ENCODE measurements at places on chromosomes 1 and 21.

GRCh38 chr1:155141749-155142148, 1.4 kb upstream of the DPM3 start:
- DNase-seq = no peak

DNA sequence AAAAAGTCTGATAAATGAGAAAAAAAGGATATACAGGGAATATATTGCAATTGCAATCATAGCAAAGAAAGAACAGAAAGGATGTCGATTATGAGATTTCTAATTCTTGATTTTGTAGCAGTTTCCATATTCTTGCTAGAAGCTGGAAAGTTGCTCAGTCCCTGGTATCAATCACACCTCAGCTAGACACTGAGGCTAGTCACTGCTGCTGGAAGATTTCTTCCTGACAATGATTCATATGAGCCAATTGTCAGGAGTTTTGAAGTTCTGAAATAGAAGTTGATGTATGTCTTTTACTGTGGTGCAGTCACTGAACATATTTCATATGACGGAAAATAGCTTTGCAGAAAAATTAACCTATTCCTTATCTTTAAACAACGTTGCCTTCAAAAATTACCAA, 208.4 kb upstream of the C1orf105 start:
- DNase-seq = no peak

DNA sequence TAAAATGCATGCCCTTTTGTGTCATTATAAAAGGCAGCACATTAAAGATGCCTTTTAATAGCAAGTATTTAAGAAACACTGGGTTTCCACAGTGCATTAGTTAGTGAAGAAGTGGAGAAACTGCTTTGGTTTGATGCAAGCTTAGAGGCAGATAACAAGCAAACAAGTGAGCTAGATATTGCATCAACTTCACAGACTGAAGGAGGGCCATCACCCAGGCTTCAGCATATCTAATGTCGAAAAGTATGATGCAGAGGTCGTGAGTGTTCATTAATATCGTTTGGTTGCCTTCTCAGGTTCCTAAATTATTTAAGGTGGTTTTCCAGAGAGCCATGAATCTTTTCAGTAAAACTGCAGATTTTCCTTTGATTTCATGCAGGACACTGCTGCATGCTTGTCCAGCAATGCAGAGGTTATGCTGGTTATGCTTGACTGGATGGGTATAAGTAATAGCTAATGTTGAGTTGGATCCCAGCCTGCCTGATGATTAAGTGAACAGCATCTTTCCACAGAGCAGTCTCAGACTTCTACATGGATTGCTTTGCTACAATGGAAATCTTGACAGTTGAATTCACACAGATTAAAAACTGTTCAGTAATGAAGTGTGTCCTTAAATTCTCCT, 69.7 kb upstream of the IPO9 start:
- no peak for DNase-seq

GRCh38 chr1:15206418-15207030, 40.5 kb upstream of the FHAD1 start:
- DNase-seq = no peak

DNA sequence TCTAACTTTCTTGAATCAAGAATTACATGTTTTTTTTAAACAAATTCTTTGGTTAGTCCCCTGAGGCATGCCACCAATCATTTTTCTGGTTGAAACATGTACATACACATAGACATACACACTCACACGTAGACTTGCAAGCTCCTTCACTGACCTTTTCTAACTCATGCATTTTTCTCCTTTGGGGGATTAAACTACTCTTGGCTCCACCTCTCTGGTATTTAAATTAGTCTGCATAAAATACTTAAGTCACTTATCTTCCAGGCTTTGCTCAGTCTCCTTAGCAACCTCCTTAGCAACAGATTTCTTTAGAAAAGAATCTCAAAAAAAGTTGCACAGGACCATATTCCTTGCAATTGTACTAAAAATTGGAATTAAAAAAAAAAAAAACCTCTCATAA, 440.9 kb upstream of the LRRC7 start:
- DNase-seq = no peak

DNA sequence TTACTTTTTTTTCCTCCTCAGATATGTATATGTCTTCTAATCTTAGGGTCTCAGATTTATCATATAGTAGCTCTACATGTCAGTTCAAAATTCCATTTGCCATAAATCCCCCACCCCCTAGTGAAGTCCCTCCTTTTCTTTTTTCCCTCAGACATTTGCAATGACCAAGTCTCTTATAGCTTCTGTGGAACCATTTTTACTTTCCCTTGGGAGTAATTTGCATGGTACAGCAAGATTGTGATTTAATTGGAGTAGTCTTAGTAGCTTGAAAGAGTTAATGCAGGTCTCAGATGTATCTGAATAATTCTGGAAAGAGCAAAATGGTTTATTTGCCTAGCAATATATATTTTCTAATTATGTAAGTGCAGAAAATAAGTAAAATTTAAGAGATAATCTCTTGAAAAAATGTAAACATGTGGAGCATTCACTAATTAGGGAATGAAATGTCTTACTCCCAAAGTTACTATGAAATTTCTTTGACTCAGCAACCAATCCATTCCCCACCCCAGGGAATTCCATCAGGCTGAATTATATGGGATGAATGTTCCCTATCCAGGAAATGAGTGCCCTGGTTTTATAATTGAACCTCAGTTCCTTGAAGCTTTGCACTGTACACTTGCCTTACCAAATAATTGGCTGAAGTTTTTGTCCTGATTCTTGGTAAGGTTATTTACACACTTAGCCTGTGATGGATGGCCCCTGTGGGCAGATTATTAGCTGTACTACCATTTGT, 267.0 kb downstream of the DNM3 start:
- DNase-seq = no peak

DNA sequence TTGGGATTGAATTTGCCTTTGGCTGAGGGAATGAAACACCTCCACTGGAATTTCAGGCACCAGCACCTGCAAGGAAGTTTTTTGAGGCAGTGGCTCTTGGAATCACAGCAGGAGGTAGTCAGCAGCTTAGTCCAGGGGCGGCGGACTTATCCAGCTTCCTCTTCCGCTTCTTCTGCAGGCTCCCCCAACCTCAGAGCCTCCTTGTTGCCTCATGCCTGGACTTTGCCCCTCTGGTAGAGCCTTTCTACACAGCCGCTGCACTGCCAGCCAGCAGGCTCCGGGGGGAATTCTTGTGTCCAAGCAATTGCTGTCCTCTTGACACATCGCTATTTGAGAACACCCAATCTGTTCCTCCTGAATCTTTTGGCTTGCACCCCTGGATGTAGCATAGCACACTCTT, 4.4 kb upstream of the RHEX start:
- DNase-seq = no peak

DNA sequence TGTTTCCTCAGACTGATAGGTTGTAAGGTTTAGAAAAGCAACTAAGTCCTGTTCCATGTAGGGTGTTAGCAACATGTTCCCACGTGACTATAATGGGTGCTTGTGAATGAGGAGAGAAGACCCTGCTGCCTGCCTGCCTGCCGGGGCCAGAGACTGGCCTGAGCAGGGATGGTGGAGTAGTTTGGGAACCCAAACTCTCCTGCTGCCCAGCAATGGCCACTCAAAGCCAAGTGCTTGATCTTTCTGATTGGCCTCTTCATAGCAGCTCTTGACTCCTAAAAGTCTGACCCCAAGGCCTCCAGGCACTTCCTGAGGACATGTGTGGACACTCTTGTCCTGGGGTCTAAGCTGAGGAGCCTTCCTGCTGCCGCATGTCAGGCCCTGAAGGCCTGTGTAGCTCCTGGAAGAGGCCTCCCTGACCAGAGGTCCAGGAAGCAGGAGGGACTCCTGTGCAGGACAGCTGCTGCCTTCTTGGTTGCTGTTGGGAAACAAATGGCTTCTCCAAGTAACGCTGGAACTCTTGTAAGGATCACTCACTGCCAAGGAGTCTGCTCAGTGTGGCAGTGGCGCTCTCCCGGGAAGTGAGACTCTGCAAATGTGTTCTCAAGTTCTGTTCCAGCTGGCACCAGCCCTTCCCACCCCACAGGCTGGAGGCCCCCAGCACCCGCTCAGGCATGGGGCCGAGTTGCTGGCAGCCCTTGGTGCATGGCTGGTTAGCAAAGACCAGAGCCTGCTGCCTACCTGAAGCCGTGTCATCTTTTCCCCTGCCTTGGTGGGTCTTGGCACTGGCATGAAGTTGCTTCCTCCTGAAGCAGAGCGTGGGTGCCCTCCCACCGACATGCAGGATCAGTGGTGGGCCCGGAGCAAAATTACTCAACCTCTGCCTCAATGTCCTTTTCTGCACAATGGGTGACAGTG, 35.5 kb downstream of the MAN1C1 start:
- no peak for DNase-seq

DNA sequence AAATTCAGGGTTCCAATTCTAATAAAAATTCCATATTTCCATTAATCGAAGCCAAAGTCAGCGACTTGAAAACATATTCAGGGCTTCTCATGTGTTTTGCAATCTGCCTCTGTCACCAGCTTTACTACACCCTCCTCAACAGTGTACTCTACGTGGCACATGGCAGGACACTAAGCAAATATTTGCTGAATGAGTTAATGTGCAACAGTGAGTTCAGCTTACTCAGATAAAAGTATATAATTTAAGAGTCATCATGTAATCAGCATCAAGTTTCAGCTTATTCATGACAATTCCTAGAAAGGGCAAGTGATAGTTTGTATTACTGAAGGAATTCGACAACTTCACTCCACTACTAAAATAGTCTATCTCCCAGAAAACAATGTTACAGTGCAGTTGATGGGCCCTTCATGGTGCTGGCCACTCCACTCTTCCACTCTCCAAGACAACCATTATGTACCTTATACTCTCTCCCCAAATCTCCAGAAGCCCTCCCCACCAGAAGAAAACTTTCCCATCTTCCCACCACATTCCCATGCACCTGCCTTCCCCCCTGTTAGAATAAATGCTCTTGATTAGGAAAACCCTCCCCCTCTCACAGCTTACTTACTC, 97.3 kb downstream of the TTLL7 start:
- DNase-seq = no peak

DNA sequence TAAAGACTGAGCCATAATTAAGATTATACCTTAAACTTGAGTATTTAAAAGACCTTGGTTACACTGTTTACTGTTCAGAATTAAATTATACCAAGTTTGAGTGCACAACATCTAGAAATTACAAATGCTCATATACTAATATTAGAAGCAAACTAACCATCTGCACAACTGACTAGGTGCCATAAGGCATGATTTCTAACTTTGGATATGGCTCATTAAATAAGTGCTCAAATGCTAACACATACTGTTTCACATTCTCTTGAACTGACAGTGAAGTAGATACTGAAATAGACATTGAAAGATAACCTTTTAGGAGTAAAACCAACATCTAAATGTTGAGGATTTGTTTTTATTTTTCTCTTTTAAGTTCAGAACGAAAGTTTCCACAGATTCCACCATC, 74.1 kb downstream of the PRKAA2 start:
- DNase-seq = no peak

GRCh38 chr1:117067533-117068370, 7.6 kb downstream of the TTF2 start:
- no peak for DNase-seq

GRCh38 chr1:153251087-153251486, 8.4 kb upstream of the LORICRIN start:
- DNase-seq = no peak

- no peak for DNase-seq
These were observed 40.2 kb upstream of the IL10 start for GRCh38 chr1:206812471-206812870.

GRCh38 chr1:47382399-47382983, 33.6 kb upstream of the FOXE3 start:
- no peak for DNase-seq

DNA sequence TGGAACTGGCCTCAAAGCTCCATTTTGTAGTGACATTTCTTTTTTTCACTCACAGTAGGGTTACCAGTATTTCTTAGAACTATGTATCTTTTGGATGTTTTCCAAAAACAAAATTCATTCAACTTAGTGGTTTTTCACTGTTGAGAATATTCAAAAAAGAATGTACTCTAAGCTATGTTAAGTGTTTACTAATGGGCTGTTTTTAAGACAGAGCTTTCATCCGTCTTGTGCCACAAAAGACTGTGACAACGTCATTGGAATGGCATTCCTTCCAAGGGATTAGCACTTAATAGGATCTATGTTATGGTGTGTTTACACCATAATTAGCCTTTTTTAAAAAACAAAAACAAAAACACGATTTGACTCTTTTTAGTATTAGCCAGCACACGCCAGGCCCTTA, 66.8 kb downstream of the TTC3 start:
- no peak for DNase-seq

DNA sequence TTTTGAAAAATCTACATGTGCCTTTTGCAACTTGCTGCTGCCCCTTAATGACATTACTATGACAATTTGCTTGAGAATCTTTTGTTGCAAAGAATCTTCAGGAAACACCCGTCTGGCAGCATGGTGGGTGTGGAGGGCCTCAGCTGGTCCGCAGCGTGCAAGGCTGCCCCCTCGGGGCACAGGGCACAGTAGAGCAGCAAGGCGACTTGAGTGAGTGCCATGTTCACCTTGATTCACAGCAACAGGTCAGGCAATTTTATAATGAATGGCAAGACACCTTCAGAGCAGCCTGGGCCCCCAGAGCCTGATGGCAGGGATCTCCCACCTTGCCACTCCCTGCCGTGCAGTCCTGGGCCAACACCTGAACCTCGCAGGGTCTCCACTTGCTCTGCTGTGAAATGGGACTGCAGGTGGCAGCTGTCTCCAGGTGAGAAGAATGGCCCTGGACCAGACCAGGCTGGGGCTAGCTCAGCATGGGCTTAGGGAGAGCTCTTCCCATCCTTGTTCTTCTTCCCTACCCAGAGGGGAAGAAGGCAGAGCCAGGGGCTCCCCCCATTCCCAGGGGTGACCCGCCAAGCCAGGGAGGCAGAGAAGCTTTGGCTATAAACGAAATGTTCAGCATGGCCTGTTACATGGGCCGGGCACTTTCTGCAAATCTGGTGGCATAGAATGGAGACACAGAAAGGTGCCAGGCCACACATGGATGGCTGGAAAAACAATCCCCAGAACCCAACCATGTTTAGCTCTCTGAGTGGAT, 34.5 kb upstream of the ACTRT2 start:
- no peak for DNase-seq

DNA sequence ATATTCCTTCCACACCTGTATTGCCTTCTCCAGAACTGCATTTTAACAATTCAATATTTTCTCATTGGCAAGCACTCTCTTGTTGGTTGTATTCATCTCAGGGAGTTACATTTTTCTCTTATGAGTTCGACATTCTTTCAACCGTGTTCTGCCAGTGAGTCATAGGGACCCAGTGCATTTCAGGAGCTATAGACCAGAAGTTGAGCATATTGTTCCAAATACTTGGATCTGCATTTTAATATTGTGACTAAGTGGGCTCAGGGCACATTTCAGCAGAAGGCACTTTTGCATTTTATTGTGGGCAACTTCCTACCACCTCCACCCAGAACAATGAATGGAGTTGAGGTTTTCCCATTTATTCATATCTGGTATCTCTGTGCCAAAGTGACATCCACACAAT, 132.8 kb downstream of the TNFSF18 start:
- no peak for DNase-seq

- no peak for DNase-seq
These were observed 41.5 kb downstream of the IER5 start for GRCh38 chr1:181129771-181130606.

GRCh38 chr1:224607188-224608148, 8.6 kb upstream of the CNIH3 start:
- no peak for DNase-seq

GRCh38 chr1:33470495-33471012, 1.9 kb upstream of the ZSCAN20 start:
- DNase-seq = peak; percentile 56

Measured in stimulated activated CD4-positive, alpha-beta T cell treated with anti-CD3 and anti-CD28 coated beads, Interleukin-4, amount 100 ng/mL, for 1 hour (primary cell).